Epithelial cell of prostate (primary cell): ENCODE measurements at places on chromosomes 16 and 17.

- no peak for DNase-seq
Observed at GRCh38 chr17:58252141-58252540, 13.8 kb downstream of the LPO start.

GRCh38 chr16:3038896-3039295, 2.2 kb upstream of the BICDL2 start:
- DNase-seq: no peak

DNA sequence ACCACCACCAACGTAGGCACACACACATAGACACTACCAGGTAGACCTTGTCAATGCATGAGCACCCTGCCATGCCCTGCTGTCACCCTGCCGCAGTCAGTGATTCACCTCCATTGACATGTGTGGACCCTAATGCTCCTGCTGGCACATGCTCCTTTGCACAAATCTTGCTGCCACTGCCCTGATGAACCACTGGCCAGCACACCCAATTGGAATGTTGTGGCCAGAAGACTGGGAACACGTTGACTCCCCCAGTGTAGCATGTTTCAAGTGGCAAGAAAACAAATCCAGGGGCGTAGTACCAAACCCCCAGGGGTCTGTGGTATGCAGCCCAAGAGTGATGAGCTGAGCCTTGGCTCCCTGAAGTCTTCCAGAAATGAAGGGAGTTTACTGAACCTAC, 486.4 kb upstream of the KIF2B start:
- DNase-seq: no peak

DNA sequence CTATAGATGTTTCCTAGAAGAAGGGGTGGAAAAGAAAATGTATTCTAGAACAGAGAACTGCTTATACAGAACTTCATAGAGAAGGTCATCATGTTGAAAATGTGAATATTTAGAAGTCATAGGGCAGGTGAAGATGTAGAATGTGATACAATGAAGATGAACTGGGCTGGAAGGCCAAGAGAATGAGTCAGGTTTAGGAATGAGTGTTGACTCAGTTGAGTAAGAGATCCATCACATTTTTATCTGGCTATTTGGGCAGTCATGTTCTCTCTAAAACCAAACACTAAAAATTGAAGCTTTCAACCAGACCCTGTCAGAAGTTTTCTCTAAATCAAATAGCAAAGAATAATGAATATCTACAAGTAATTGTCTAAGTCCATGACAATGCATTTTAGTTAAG, 660.5 kb downstream of the KCNJ2 start:
- peak; percentile 1 for DNase-seq

DNA sequence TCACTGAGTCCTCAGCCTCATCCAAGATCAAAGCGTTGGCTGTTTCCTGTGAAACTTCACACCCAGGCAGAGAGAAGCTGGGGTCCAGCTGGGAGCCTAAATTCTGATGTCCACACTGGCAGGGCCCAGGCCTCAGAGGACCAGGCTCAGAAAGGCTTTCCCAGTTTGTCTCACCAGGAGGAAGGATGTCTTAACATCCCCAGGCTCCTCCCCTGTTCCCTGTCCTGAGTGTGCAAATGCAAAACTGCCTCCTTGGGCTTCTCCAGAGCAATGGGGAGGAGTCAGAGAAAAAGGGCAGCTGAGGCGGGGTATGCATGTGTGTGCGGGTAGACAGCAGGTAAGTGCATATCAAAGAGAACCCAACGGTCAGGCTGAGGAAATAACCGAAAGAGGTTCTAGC, 45.7 kb downstream of the CUEDC1 start:
- DNase-seq: no peak

DNA sequence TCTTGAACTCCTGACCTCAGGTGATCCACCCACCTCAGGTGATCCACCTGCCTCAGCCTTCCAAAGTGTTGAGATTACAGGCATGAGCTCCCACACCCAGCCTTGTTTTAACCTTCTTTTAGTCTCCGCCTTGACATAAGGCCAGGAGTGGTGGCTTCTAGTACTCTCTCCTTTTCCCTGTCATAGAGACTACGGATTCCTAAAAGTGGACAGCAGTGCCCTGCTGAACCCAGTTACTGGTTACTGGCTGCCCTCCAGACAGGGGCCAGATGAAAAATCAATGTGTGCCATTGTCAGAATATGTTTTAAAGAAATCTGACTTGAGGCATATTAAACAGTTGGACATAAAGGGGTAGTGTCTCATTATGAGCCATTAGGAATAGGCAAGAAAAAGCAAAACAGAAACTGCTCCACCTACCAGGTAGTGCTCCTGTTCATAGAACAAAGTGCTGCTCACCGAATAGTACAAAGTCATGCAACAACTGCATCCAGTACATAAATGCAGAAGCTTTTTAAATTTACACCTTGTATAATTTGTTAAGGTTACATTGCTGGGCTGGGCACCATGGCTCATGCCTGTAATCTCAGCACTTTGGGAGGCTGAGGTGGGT, 32.1 kb downstream of the TRIM25 start:
- DNase-seq: no peak

DNA sequence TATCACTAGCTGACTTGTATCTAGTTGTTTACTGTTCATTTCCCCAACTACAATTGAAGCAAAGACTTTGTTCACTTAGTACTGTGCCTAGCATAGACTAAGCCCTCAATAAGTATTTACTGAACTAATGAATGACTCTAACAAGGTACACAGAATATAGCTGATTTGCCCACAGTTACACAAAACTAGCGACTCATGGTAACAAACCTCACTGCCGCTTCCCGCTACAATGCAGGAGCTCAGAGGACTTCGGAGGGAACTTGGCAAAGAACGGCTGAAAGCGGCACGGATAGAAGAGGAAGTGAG, 524 bp downstream of the EFTUD2 start:
- no peak for DNase-seq

GRCh38 chr16:85316944-85317343, 204.7 kb upstream of the CIBAR2 start:
- no peak for DNase-seq

DNA sequence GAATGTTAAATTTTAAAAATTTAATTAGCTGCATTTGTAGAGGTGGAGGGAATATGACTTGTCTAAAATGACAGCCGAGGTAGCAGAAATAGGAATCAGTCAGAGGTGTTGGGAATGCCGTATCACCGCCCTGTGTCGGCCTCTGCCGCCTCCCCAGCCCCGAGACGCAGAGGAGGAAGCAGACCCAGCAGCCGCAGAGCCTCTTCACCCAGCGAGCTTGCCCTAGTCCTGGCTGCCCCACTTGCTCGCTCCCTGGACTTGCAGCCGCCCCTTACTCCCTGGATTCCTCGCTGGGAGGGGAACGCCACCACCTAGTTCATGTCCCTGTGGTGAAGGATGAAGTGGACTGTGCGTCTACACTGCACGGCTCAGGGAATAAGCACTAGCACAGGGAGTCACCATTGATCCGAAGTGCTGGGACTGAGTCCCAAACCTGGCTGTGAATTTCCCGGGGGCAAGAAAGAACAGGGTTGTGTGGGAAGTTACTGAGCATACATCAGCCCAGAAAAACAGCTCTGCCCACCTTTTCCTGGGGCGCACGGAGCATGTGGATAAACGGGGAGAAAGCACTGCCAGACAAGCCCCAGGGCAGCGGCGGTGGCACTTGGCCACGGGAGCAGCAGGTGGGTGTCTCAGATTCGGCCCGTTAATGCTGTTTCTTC, 76.8 kb downstream of the RPTOR start:
- DNase-seq: no peak

- no peak for DNase-seq
Observed at GRCh38 chr16:82748026-82748425, 121.3 kb downstream of the CDH13 start.

- no peak for DNase-seq
Observed at GRCh38 chr17:1958134-1958881, 66.8 kb downstream of the RTN4RL1 start.

GRCh38 chr16:79560318-79560717, 40.2 kb downstream of the MAF start:
- DNase-seq: no peak

GRCh38 chr17:57308543-57309186, 52.3 kb downstream of the MSI2 start:
- DNase-seq: no peak

DNA sequence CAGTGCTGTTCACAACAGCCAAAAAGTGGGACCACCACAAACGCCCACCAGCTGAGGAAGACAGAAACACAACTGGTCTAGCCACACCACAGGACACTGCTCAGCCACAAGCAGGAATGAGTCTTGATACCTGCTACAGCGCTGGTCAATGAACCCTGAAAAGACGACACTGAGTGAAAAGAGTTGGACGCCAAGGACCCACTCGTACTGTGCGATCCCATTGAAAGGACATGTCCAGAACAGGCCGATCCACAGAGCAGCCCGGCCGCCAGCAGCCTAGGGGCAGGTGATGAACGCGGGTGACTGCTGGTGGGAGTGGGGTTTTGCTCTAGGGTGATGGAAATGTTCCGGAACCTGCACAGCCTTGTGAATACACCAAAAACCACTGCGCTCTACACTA, 10.6 kb upstream of the SLC38A8 start:
- no peak for DNase-seq

- DNase-seq: no peak
Observed at GRCh38 chr17:80833952-80834892, 157.4 kb upstream of the CHMP6 start.

DNA sequence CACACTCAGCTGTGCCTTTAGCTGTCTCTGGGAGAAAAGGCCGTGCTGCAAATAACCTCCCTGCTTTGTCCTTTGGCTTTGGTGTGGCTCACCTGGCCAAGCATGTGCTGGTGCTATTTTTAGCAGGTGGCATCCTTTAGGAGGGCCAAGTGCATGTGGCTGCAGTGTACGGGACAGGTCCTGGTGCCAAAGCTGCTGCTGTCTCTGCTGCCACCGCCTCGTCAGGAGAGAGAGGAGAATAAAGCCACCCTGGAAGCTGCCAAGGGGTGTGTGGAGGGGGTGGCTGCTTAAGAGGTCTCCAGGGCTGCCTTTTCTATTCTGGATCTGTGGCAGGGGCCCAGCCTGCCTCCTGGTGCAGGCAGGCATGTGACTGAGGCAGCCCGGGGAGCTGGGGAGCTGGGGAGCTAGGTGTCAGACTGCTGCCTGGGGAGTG, 6.2 kb downstream of the AKAP1 start:
- DNase-seq: no peak

DNA sequence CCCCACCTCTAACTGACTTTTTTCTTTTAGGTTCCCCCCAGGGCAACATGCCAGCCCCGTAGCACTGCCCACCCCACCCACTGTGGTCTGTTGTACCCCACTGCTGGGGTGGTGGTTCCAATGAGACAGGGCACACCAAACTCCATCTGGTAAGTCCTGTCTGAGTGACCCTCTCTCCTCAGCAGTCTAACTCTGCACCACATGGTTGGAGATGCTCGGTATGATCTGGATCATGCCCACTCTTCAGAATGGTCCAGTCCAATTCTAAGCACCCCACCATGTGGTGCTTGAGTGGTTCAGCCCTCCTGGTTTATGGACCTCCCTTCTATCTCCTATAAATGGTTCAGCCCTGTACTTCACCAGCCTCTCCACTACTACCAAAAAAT, 5.9 kb downstream of the KDM6B start:
- no peak for DNase-seq

- DNase-seq: no peak
Observed at GRCh38 chr17:52170963-52171572, 12.6 kb upstream of the CA10 start.

GRCh38 chr17:22496450-22496849, 804.1 kb downstream of the KCNJ18 start:
- DNase-seq: no peak

DNA sequence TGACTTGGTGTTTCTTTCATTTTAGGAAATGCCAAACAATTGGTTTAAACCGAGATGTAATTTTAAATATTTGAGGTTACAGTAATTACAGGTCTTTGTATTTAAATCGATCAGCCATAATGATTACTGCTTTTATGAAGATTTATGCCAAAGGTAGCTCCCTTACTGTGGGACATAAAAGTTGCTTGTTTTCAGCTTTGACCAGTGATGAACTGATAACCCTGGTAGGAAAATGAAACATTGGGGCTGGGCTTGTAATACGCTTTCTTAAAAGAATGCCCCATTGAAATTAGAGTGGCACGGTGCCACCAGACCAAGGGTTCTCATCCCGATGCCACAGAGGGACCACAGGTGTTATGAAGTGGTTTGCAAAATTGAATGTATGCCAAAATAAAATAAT, 7.3 kb downstream of the TNRC6A start:
- no peak for DNase-seq

- DNase-seq: no peak
Observed at GRCh38 chr17:80455336-80455710, 21.1 kb downstream of the NPTX1 start.

DNA sequence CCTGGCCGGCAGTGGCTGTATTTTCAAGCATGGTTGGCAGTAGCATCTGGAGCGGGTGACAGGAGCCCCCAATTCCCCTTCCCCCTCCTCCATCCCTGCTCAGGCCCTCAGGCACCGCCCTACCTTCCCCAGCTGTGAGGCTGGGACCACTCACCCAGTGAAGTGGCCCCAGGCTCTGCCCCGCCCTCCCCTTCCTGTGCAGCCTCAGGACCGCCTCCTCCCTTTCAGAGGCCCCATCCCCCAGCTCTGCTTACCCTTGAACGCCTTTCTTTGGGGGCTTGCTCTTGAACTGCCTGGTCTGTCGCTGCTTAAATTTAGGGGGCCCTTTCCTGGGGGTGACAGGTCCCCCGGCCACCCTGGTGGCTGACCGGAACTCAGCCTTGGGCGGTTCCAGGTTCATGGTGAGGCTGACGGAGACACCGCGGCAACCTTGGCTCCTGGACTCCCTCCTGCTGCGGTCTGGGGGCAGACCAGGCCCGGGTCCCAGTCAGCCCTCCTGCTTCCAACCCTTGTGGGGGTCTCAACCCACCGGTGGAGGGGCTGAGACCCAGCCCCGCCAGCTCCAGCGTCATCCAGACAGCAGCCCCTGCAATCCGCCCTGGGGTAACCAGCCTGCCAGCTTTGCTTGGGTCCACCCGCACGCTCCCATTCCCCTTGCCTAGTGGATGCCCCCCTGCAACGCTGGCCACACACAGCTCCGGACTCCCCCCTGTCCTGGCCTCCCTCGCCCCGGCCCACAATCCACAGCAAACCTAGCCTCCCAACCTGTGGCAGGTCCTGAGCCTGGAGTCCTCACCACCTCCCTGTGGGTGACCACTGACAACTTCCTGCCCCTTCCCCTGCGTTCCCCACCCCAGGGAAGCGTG, 3.2 kb downstream of the PDE6G start:
- DNase-seq: no peak

GRCh38 chr16:54585998-54586340, 299.4 kb upstream of the IRX3 start:
- DNase-seq: no peak

- DNase-seq: no peak
Observed at GRCh38 chr17:78459696-78460095, 81.2 kb downstream of the PGS1 start.
